ENCODE measurements at places on chromosomes 1 and 21. TPM values are rescaled to one million over a fixed set of nuclear protein-coding genes. Genes with fewer than 3 reads are reported as not detected.
A peak's percentile ranks its signal among the peaks of the same experiment; 100 is the strongest.

GRCh38 chr1:36387141-36387949, 1.6 kb upstream of the STK40 start:
- no peak for DNase-seq

DNA sequence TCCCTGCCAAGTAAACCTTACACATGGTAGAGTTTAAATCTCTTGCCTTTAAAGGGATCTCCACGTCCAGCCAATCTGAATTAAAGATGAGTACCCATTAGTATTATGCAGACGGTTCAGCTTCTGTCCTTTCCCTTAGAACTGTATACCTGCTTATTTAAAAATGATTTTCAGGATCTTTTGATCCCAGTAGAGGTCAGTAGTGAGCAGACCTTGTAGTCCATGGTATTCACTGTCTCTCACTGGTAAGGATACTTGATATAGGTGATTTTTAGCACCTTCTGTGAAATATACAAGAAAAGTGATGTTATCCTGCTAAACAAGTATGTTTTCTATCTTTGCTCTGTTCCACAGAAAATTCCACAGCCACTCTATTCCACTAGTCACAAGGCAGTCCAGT, 1211.6 kb upstream of the ADGRL4 start:
- DNase-seq: peak; percentile 19

LIN9 gene
- 3.8 TPM for total RNA-seq

MANEAL gene
- total RNA-seq: 8.7 TPM

SHC1 gene
- 183 TPM for total RNA-seq

NRIP1 gene
- 52.6 TPM for total RNA-seq

Measured in kidney epithelial cell (primary cell).